ENCODE measurements at places on chromosomes 11 and 22.

DNA sequence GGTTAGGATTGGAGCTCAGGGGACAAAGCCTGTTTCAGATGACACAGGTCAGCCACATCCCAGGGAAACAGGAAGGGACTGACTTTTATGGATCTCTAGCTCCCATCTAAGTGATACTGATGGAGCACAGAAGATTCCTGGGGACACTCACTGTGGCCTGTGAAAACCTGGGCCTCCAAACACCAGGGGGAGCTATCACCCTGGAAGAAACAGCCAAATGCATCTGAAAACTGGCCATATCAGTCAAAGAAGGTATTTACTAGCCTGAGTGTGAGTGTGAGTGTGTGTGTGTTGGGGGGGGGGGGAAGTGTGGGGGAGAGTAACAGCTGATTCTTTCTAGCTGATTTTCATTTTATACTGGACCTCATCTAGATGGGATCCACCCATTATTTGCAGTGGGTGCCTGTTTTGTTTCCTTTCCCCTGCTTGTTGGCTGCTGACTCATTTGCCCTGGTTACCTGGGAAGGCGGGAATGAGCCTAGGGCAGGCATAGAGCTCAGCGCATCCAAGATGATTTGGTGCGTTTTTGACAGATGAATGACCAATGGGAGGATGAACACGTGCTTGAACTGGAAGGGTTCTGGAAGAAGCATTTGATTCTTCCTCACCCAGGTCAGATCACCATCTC is 284.0 kb downstream of the KIRREL3 start:
- DNase-seq, result peak; percentile 45

DNA sequence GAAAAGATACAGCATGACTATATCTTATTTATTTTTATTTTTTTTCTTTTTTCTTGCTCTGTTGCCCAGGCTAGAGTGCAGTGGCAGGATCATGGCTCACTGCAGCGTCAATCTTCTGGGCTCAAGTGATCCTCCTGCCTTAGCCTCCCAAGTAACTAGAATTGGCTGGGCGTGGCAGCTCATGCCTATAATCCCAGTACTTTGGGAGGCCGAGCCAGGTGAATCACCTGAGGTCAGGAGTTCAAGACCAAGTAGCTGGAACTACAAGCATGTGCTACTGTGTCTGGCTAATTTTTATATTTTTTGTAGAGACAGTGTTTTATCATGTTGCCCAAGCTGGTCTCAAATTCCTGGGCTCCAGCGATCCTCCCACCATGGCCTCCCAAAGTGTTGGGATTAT is 28.3 kb upstream of the CCDC134 start:
- DNase-seq, result no peak

DNA sequence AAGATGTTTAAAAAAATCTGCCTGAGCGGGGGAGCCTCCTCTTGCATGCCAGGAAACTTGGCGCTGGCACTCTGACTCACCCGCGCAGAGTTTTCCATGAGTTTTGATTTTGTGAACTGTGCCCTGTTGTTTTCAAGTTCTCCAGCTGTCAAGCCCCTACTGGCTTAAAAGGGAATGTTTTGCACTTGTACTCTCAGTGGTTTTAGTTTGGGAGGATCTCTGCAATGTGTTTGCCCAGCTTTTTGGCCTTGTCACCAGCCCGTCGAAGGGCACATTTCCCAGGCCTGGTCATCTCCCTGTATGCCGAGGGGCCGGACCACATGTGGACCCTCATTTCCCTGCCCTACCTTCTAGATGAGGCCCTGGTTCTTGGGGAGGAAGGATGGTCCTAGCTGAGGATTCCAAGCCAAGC is 12.2 kb downstream of the MRGPRF start:
- DNase-seq, result no peak

DNA sequence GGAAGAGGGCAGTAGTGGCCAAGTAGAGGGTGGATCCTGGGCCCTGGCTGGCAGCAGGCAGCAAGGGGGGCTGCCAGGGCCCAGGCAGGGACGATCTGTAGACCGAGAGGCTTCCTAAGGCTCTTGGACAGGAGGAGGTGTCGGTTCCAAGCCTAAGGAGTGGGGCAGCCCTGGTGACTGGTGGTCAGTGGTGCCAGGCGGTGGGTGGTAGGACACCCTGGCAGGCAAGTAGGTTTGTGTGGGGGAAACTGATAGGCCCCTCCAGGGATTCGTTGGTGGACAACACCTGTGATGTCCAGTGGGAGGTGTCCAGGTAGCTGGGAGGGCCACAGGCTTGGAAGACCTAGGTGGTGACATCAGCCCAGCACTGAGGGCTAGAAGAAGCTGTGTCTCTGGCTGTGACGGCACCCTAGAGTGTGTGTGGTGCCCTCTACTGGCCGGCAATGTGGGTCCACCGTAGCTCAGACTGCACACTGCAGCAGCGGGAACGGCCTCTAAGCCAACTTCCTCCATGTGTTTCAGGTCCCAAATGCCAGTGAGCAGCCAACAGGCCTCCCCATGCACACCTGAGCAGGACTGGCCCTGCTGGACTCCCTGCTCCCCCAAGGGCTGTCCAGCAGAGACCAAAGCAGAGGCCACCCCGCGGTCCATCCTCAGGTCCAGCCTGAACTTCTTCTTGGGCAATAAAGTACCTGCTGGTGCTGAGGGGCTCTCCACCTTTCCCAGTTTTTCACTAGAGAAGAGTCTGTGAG is 9.4 kb upstream of the SAMM50 start:
- peak; percentile 75 for DNase-seq

- no peak for DNase-seq
Measured at GRCh38 chr11:82406611-82407010, 327.1 kb downstream of the FAM181B start.

GRCh38 chr11:105220121-105220520 is 80.6 kb upstream of the CARD18 start:
- DNase-seq, result no peak

DNA sequence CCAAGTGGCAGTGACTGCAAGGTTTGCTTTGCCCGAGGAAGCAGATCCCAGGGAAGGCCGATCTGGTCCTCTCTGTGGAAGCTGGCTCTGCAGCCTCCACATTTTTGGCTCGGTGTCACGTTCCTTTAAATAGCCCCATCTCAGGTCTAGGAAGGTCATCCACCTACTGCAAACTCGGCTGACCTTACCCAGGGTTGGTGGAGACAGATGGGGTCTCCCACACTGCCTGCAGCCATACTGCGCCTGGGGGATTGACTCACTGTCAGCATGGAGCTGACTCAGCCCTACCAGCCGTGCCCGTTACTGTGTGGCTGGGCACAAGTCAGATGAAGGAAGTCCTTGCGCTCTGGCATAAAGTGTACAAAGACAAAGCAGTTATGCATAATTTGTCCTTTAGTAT is 16.9 kb downstream of the CDPF1 start:
- no peak for DNase-seq

- no peak for DNase-seq
Measured at GRCh38 chr22:38029370-38029769, 27.8 kb upstream of the PICK1 start.

DNA sequence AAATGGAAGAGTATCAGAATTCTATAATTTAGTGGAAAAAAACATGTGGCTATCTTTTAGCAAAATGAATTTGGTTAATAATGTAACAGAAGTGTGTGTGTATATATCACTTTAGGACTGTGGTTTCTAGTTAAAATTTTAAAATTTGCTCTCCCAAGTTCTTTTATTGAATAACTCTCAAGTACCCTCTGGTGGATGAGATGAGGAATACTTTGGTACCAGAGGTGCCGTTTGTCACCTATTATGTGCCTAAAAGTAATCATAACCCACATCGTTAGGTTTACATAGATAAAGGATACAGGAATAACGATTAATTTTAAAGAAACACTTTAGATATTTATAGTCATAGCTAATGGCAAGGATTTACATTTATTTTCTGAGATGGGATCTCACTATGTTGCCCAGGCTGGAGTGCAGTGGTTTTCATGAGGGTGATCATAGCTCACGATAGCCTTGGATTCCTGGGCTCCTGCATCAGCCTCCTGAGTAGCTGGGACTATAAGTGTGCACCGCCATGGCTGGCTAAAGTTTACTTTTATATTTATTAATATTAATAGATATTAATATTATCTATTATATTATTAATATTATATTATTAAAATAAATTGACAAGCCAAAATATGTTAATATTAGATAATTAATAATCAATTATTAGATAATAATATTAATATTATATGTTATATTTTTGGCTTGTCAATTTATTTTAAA is 66.7 kb upstream of the CAPRIN1 start:
- DNase-seq, result no peak

GRCh38 chr11:88414981-88415413 is 77.5 kb upstream of the CTSC start:
- DNase-seq, result peak; percentile 65

DNA sequence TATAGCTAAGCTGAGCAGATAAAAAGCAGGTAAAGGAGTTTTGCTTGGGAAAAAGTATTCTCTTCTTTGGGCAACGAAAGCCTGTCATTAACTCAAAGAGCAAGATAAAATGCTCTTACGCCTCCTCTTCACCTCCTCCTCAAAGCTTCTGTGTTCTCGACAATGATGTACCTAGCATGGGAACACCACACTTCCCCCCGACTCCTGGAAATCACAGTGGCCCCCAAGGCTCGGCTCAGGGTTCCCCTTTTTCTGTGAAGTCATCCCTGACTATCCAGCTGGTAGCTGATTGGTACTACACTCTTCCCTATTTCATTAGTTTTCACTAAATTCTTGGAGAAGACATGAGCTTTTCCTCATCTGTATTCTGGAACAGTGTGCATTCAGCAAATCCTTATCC is 336.1 kb downstream of the LARGE1 start:
- no peak for DNase-seq

- peak; percentile 83 for DNase-seq
Measured at GRCh38 chr11:61254403-61255025, 13.5 kb downstream of the PGA5 start.

DNA sequence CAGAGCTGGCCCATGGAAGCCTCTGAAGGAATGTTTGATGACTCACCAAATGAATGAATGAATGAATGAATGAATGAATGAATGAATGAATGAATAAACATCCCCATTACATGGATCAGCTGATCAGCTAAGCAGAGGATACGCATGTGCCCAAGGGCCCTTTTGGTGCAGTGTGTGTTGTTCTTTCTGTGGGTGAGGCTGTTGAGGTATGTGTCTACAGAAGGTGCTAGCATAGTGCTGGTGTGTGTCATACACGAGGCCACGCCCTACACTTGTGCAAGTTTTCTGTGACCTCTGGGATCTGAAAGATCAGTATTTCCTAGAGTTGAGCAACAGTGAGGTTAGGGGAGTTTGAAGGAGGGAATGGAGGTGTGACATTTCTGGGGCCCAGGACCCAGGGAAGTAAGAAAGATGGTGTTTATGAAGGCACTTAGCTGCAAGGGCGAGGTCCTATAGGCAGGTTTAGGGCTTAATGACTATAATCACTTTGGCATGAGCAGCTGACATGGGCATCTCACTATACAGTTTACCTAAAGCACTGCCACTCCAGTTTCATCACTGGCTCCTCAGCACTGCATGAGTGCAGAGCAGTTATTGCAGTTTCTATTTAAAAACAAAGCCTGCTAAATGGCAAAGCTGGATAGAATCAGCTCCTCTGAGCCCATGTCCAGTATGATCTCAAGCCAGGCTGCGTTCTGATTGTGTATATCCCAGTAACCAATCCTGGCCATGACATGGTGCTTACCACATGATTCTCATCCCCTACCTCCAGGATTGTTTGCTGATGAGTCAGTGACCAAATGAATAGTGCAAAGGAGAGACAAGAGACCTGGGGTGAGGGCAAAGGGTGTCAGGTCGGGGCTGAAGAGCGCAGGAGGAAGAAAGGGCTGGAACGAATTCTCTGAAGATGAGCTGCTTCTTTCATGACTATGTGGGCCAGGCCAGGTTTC is 36.4 kb upstream of the E2F8 start:
- DNase-seq, result no peak

GRCh38 chr11:94854770-94855633 is 86.8 kb downstream of the AMOTL1 start:
- DNase-seq, result no peak

DNA sequence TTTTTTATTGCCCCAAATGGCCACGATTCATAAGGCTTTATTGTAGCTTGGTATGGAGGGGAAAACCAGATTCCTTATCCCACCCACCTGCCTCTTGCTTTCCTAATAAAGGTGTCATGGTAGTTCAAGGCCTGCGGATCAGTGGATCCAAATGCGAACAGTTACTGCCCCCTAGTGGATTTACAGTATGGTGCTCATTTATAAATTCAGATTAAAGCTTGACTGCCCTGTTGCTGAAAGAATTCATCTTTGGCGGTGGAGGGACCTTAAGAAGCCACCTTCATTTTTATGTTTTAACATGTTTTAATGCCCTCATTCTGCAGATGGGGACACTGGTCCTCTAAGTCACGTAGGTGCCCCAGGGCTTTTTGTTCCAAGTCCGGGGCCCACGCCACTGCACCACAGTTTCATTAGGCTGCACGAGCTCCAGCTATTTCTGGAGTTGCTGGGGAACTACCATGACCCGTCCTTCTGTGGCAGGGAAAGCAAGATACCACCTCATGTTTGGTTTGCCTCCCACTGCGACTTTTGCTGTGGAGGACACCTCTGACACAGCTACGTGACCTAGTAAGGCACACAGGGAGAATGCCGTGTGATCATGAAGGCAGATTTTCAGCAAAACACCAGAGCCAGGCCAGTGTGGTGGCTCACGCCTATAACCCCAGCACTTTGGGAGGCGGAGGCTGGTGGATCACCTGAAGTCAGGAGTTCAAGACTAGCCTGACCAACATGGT is 15.6 kb upstream of the INCENP start:
- peak; percentile 70 for DNase-seq

- no peak for DNase-seq
Measured at GRCh38 chr11:118091690-118092089, 4.9 kb upstream of the SMIM35 start.

DNA sequence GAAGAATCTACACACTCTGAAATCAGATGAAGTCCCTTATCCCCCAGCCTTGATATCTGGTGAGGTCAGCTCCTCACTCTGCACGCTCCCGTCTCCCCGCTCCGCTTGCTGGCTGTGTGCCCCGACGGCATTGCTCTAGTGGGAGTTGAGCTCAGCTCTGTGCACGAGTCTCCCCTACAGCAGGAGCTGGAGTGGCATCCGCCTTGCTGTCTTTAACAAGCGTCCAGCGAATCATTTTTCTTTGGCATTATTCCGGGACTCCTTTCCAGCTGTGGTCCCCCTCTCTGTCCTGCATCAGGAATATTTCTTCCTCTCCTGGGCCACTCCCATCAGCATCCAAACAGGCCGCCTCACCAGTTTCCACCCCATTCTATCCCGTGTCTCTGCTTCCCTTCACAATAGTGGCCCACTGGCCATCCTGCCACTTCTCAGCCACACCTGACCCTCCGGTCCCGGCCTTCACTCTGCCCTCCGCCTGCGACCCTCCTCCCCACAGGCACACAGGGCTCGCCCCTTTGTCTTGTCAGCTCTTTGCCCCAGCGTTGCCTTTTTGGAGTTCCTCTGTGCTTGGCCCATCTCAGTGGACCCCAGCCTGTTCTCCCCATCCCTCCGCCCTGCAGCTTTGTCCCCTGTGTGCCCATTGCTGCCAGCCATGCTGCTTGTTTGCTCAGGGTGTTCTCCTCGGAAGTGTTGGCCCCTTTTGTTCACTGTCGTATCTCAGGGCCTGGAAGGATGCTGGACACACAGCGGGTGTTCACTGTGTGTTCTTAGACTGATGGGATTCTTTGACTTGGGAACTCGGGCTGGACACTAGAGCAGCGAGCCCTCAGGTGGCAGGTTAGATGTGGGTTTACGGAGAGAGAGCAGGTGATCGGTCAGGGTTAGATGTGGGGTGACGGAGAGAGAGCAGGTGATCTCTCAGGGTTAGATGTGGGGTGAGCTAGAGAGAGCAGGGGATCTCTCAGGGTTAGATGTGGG is 441.8 kb downstream of the TBC1D22A start:
- no peak for DNase-seq

- no peak for DNase-seq
Measured at GRCh38 chr11:26793487-26793886, 71.6 kb upstream of the SLC5A12 start.
